ENCODE measurements at places on chromosomes 2 and 18. TPM values are rescaled to one million over a fixed set of nuclear protein-coding genes. Genes with fewer than 3 reads are reported as not detected.

- DNase-seq = no peak
Observed at GRCh38 chr2:229586746-229587705, 127.3 kb downstream of the DNER start.

DNA sequence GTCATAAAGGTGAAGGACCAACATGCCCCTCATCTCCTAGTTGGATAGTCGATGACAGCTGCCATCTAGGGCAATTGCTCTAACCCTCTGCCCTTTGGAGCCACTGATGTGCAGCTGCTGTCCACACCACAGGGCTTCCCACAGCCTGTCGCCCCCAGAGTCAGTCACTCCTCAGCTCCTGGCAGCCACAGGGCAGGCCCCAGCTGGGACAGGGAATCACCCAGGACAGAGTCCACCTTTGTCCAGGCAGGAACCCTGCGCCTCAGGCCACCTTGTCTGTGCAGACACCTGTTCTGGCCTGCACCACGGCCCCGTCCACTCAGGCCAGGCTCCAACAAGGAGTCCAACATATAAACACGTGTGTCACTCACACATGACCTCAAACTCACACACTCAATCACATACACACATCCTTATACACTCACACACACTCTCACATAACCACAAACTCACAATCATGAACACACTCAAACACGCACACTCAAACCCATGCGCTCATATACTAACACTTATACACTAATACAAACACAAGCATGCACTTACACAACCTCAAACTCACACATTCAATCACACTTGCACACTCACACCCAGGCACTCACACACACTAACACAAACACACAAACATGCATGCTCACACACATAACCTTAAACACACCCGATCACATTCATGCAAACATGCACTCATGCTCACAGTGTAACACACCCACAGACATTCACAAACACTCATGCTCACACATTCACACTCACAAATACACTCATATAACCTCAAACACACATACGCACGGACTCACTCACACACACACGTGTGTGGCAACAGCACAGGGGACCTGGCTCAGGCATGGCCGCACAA, 29.7 kb downstream of the HDAC4 start:
- no peak for DNase-seq

- no peak for DNase-seq
Observed at GRCh38 chr18:48939205-48940097, 11.3 kb downstream of the SMAD7 start.

- no peak for DNase-seq
Observed at GRCh38 chr2:224722770-224723169, 6.6 kb upstream of the CCDC195 start.

SULT1C4 gene
- total RNA-seq = not detected

BMP10 gene
- total RNA-seq = not detected

TBC1D8 gene
- 0.89 TPM for total RNA-seq
